Caki2 (cell line): ENCODE measurements at places on chromosomes 1 and 21. TPM values are rescaled to one million over a fixed set of nuclear protein-coding genes. Genes with fewer than 3 reads are reported as not detected.

GRCh38 chr1:26239936-26240335 lies 5.9 kb downstream of the CEP85 start:
- DNase-seq = peak; percentile 34

- DNase-seq = no peak
Observed at GRCh38 chr1:97832481-97832880, 88.4 kb downstream of the DPYD start.

DNA sequence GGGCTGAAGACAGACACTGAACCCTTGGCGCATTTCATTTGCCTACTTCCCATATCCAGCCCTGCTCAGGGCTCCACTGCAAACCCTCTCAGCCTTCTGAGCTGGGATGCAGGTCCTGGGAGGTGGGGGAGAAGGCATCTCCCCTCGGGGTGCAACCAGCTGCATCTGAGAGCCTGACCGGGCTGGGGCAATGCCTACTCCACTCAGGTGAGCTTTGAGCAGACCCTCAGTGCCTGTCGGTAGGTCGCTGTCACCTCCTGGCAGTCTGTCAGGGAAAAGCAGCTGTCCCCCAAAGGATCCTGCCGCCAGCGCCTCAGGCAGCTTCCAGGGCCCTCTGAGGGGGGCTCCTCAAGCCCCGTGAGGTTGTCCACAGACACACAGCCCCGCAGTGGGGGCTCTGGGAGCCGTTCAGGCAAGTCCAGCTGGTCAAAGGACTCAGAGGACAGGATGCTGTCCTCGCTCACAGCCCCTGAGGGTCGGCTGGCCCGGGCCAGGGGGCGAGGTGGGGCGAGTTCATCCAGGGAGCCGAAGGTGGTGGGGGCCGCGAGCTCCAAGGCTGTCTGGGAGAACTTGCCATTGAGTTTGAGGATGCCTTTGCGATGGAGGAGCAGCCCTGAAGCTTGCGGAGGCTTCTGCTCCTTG lies 18.2 kb downstream of the NUAK2 start:
- no peak for DNase-seq

WNT9A gene
- total RNA-seq = 1.1 and 2.7 TPM in 2 replicates

GRCh38 chr1:5001466-5001865 lies 347.1 kb downstream of the AJAP1 start:
- peak; percentile 3 for DNase-seq

- peak; percentile 37 for DNase-seq
Observed at GRCh38 chr1:156578055-156578454, 1.5 kb upstream of the TTC24 start.

DNA sequence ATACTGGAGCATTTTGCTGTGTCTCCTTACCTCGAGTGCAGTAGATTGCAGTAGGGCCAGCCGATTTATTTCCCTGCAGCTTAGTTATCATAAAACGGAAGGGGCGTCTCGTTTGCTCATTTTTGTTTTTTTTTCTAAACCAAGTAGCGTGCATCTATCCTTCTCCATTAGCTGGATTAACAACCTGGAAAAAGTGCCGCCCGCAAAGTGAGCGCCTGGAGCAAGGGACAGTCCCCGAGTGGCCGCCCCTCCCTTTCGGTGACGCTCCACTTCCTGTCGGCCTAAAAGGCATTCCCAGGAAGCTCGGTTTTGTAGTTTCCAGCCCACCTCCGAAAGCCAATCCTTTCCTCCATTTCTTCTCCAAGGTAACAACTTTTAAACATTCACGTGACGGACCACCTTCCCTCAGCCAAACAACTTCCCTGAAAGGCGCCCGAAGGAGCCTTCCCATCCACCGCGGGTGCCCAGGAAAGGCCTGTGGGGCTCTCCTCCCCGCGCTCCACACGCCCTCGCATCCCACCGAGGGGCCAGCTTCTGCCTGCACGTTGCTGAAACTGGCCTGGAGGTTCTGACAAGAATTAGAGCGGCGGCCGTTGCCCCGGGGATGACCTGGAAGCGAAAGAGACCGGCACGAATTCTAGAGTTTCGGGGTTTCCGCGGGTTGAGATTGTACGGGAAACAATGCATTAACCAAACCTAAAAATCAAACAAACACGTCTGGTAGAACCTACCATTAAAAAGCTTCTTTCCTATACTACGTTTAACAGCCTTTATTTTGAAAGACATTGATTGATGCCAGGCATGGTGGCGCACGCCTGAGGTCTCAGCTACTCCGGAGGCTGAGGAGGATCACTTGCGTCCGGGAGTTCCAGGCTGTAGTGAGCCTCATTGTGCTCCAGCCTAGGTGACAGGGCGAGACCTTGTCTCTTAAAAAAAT lies at the start of gene EXTL2:
EXTL2 (minus strand) TSS at position 240 of the 937 bp plus-strand sequence. CDS start 6,085 bp downstream, outside the sequence.
- peak; percentile 94 for DNase-seq

GRCh38 chr1:106290805-106291501 lies 765.5 kb upstream of the PRMT6 start:
- no peak for DNase-seq

DNA sequence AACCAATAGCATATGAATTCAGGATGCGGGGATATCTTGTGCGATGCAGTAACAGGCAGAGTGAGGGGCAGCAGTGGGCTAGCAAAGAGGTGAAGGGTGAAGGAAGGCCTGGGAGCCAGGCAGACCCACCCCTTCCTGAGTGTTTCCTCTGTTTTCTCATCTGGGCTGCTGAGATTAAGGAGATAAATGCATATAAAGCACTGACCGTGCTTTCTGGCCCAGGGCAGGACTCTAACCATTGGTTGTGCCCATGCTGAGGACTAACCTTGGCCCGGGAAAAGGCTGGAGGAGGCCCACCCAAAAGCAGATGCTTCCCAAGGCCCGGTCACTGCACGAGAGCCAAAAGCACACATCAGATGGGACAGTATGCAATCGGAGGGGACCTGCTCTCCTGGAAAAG lies 87.6 kb downstream of the PSMG1 start:
- no peak for DNase-seq

DNA sequence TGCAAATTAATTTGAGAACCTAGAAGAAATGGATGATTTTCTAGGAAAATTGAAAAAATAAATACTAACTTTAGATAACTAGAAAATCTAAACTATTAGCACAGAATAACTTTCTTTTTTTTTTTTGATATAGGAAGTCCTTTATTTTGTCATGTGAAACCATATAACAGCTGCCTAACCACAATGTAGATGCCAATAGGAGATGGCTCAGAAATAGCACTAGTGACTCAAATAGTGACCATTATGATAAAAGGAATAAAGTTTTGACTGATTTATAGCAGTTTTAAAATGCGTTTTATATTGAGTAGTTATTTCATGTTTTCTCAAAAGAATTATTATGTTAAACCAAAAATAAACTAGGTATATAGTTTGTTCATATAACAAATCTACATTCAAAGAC lies 158.0 kb upstream of the CACYBP start:
- no peak for DNase-seq

GRCh38 chr1:6447818-6448748 lies 17.9 kb downstream of the TNFRSF25 start:
- DNase-seq = no peak

DNA sequence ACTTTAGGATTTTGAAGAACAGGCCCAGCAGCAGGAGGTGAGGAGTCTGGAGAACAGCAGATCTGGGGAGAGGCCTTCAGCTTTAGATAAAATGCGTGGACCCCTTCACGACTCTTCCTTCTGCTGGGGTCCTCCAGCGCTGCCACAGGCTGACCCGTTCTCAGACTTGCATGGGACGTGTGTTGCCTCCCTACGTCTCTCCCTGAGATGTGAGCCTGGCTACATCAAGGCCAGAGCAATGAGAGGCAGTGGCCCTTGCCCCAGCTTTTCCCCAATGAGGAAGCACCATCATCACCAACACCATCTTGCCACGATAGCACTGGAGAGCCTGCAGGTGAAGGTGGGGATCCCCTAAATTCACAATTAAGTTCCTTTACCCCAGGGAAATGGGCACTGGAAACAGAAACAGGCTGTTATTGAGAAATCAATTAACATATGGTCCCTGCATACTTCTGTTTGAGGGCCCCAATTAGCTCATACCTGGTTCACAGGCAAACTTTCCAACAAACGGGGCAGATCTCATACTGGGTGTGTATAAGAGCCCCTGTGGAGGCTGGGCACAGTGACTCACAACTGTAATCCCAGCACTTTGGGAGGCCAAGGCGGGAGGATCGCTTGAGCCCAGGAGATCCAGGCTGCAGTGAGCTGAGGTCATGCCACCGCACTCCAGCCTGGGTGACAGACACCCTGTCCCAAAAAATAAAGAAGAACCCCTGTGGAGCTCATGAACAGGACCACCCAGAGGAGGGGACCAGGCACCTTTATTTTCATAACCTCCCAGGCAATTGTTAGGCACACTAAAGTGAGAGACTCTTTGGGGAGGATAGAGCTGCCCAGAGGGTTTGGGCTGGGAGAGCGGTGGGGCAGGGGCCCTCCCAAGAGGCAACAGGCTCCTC lies 12.1 kb upstream of the ADAMTSL4 start:
- no peak for DNase-seq

DNA sequence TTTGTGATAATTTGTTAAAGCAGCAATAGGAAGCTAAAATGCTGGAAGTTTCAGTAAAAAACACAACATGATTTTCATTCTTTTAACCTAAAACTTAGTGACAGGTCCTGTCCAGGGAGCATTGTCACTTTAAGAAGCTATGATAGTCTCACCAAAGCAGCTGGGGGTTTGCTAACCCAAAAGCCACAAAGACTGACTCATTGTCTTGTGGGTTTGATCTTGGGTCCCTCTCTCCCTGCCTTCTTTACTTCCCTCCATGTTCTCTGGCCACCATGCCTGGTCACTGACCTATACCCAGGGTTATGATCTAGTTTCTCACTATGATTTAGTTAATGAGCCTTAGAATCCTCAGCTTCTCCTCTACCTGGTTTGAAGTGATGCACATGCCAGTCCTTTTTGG lies 213.5 kb upstream of the PTGFR start:
- DNase-seq = no peak

RNU1-4 gene
- total RNA-seq = not detected in 2 replicates

DNA sequence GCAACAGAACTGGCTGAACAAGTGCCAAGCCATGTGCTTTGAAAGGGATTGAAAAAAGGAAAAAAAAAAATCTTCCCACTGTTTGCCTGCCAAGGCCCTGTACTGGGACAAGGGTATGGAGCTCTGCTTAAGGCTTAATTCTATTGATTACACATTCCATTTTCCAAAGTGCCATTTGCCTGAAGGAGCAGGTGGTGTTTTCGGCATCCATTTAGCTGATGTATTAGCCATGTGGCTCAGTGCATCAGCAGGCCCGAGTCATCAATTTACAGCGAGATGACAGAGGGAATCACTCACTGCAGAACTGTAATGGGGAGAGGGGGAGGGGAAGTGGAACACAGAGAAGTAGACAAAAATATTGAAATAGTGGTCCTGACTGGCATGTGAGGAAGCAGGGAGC lies 144.2 kb upstream of the BEND5 start:
- no peak for DNase-seq

SYCP1 gene
- total RNA-seq = not detected in 2 replicates

DNA sequence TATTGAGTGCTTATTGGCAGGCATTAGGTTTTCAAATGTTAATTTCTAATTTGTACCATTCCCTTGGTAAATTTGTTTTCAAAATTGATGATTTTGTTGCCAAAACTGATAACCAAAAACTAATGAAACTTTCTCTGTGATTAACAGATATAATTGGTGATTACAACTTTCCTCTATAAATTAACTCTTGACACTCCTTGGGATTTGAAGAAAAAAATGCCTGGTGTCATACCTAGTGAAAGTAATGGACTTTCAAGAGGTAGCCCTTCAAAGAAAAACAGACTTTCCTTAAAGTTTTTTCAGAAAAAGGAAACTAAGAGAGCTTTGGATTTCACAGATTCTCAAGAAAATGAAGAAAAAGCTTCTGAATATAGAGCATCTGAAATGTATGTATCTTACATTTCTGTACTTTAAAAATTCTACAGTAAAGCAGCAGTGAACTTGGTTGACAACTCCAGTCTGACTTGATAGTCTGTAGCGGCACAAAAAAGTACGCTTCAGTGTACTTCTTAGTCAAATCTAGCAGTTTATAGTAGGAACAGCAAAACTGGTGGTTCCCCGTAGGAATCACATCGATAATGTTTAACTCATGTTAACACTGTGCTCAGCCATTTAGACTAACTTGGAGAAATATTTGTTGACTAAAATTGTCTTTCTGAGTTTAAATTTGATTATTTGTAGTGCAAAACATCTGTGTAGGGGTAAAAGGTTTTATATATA lies 3.0 kb downstream of the USP1 start:
- peak; percentile 30 for DNase-seq

DNA sequence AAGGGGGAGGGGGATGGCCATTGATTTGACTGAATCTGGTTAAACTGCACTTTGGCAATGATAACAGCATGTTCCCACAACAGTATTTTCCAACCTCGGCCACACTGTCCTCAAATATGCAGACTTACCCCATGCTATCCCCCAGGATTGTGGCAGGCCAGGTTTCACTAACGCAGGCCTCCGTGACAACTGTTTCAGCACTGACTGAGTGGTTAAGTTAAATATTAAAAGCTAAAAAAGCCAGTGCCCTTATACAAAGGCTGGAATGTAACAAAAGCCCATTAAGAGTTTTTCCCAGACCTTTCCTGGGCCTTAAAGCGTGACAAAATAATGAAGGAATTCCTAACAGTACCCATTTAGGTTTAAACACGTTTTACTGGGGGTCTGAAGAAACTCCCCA lies 202.9 kb downstream of the USP25 start:
- DNase-seq = peak; percentile 36

CLCNKA gene
- not detected in 2 replicates for total RNA-seq

DNA sequence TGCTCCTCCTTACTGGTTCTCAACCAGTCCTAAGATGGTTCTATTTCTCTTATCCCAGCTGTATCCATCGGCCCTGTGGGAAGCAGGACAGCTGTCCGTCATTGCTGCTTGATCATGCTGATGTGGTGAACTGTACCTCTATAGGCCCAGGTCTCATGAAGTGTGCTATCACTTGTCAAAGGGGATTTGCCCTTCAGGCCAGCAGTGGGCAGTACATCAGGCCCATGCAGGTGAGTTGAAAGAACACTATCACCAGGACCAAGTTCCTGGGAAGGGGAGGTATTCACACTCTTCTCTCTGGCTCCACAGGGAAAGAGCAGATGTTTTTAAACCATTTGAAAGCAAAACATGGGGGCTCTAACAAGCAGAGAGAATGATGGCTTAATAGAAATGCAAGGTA lies 302.6 kb downstream of the PAPPA2 start:
- no peak for DNase-seq

SNRNP40 gene
- 90.6 and 126 TPM in 2 replicates for total RNA-seq

DNA sequence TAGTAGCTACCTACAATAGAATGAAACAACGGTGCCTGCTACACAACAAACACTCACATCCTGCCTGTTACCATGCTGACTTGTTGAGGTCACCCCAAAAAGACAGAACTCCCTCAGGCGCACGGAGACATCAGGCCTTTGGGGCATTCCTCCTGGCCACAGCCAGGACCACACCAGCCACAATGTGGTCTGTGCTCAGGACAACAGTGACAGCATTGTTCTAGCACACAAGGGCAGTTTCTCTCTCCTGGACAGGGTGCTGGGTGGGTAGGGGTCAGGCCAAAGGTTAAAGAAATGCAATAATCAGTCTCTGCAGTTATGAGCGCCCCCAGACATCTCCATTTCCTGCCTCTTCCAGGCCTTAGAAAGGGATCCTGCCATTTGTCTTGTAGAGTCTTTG lies 39.5 kb downstream of the CTNNBIP1 start:
- no peak for DNase-seq

DNA sequence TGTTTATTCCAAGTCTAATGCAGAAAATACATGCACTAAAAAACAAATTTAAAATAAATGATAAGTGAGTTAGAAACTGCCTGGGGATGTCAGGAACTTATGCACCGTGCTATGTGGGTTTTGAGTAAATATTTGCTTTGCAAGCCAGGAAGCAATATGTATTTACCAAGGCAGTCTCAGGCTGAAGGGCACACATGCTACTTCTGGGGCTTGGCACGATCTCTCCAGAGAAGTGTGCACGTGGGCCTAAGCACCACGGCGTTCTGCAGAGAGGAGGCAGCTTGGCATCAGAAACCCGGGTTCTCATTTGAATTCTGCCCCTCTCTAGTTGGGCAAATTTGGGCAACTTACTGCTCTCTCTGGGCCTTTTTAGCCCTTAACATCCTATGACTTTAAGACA lies 72.6 kb upstream of the ROR1 start:
- no peak for DNase-seq
